ENCODE measurements at places on chromosomes 16 and 17.

DNA sequence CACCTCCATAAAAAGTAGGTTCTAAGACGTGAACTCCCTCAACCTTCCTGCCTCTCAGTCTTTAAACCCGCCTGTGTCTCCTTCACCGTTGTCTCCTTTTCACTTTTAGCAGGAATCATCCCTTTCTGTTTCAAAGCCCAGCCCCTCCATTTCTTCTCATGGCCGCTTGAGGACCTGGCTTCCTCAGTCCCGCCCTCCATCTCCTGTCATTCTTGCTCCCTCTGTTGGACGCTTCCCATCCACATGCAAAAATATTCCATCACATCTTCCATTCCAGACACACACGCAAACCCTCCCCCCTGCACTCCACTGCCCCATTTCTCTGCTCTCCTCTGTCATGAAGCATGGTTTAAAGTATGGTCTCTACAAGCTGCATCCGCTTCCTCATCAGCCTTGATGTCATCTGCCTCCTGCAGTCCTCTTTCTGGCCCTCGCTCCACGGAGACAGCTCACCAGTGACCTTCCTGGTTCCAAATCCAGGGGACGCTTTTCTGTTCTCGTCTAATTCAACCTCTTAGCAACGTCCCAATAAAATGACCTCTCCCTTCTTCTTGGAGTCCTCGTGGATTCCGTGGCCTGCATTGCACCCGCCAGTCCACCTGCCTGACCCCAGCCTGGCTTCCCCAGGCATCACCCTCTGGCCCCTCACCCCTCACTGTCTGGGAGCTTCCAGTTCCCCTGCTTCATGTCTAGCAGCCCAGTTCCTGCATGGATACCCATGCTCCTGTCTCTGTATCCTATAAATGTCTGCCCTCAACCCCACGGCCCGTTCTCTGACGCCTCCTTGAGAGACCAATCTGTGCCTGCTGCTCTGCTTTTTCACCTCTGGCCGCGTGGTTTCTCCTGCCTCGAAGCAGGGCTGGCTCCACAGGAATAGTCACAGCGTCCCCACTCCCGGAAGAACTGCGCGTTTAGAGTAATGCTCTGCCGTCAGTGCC, 26.2 kb downstream of the ANKRD40 start:
- no peak for DNase-seq

DNA sequence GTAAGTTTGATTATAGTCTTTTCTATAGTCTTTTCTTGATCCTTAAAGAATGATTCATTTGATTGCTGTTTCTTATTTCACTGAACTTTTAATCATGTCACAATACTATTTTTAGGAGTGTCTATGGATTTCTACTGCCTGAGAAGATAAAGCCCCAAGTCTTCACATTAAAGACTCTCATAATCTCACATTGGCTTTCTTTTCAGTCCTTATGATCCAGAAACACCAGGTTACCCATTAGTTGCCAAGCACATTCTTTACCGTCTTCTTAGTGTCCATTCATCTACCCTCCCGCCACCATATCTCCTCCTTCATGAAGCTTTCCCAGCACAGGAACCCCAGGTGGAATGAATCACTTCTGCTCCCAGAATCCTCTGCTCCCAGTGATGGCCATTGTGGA, 49.5 kb upstream of the MYOCD start:
- no peak for DNase-seq

DNA sequence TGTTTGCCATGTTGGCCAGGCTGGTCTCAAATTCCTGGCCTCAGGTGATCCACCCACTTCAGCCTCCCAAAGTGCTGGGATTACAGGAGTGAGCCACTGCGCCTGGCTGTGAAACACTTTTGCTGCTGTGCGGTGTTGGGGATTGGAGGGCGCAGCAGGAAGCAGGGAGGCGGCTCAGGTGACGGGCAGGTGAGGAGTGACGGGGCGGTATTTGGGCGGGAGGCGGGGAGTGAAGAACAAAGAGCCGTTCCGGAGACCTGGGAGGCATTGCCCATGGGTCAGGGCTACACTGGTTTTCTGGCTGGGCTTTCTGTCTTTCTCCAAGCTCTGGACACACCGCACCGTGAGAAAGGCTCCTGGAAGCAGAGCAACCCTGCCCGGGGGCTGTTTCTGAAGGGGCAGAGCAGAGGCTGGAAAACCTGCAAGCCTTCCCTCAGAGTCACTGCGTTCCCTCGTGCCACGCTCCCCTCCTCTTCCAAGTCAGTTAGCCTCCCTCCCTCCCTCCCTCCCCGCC, 22.1 kb downstream of the CRISPLD2 start:
- DNase-seq: no peak

GRCh38 chr17:15184872-15185624, 80.1 kb downstream of the PMP22 start:
- DNase-seq: no peak

DNA sequence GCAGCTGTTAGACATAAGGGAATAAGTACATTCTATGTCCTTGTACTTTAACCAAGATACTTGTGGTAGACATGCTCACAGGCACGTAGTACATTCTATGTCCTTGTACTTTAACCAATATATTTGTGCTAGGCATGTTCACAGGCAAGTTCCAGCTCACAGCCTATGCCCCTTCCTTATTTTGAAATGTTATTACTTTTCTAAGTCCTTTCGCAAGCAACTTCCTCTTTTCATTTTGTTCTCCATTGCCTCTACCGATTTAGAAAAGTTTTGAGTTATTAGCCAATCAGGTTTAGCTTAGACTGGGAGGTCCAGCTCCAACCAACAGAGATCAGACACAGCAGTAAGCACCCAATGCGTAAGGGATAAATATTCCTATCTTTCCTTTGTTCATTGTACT, 60.1 kb upstream of the NUDT7 start:
- no peak for DNase-seq

GRCh38 chr16:10619271-10619849, 39.0 kb upstream of the EMP2 start:
- peak; percentile 42 for DNase-seq

DNA sequence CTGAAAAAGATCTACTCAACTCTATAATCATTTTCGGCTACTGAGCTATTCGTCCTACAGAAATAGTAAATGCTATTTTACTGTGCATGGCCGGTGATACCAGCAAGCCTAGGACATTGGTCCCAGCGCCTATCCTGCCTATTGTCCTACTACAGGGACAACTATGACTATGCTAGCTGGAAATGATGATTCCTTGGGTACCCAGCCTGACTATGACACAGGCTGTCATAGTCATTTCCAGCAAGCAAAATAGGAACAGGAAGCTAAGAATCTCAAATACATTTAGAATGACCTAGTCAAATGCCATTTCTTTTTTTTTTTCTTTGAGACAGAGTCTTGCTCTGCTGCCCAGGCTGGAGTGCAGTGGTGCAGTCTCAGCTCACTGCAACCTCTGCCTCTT, 33.7 kb upstream of the HSBP1 start:
- no peak for DNase-seq

DNA sequence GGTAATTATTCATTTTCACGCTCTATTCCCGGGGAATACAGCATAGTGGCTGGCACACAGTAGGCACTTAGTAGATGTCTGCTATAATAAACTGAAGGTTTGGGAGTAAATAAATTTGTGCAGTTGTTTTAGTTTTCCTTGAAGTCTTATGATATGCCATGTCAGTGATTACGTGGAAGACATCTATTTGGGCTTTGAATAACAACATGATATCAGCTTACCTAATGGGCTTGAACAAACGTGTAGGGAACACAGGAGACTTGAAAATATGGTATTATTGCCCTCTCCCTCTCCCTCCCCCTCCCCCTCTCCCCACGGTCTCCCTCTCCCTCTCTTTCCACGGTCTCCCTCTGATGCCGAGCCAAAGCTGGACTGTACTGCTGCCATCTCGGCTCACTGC, 36.3 kb upstream of the NETO2 start:
- DNase-seq: no peak

DNA sequence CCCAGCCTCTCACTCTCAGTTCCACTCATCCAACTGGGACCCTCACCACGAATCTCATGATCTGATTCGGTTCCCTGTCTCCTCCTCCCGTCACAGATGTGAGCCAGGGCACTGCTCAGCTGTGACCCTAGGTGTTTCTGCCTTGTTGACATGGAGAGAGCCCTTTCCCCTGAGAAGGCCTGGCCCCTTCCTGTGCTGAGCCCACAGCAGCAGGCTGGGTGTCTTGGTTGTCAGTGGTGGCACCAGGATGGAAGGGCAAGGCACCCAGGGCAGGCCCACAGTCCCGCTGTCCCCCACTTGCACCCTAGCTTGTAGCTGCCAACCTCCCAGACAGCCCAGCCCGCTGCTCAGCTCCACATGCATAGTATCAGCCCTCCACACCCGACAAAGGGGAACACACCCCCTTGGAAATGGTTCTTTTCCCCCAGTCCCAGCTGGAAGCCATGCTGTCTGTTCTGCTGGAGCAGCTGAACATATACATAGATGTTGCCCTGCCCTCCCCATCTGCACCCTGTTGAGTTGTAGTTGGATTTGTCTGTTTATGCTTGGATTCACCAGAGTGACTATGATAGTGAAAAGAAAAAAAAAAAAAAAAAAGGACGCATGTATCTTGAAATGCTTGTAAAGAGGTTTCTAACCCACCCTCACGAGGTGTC, 26.6 kb downstream of the STH start:
- DNase-seq: no peak

DNA sequence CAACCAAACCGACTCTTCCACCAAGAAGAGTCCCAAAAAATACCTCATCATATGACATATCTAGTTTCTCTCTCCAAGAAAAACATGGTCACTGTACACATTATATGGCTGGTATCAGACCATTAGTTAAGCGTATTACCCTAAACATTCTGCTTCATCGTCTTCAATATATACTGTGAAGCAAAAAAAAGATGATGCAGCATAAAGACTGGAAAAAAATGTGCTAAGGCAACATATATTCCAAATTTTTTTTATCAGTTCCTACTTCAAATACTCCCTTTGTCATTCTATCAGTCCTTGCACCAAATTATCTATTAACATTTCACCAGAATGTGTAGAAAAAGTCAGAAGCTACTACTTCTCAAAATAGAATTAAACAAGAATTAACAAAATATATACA, 42.9 kb downstream of the STX8 start:
- DNase-seq: no peak

GRCh38 chr17:9170853-9171252, 149.5 kb downstream of the NTN1 start:
- no peak for DNase-seq

DNA sequence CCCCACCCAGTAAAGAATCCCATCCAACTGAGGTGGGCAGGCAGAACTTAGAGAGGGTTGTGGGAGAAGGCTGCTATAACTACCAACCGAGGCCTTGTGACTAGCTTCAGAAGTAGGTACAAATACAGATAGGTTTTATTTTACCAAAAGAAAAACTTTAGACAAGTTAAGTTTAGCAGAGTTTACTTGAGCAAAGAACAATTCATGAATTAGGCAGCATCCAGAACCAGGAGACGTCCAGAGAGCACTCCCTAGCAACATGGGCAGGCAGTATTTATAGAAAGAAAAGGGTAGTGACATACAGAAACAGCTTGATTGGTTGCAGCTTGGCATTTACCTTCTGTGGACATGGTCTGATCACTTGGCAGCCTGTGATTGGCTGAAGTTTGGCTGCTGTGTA, 42.1 kb downstream of the SLFN5 start:
- DNase-seq: no peak

GRCh38 chr16:74521691-74522090, 85.2 kb downstream of the GLG1 start:
- no peak for DNase-seq

DNA sequence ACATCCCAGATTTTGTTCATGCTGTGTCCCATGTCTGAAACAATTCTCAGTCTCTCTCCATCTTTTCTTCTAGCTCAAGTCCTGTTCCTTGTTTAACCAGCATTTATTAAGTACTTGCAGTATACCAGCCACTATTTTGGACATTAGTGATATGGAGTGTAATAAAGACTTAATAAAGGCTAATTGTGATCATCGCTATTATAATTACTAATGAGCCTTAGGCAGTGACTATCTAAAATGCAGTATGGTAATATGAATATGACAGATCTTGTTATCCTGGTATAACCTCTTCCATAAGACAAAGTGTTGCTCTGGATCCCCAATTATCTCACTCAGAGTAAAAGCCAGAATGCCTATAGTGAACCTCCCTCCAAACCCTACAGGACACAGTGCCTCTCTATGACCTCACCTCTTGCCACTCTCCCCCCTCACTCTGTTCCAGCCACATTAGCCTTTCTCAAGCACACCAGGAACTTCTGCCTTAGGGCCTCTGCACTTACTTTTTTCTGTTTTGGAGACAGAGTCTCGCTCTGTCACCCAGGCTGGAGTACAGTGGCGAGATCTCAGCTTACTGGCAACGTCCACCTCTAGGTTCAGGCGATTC, 1.8 kb upstream of the FLOT2 start:
- no peak for DNase-seq

GRCh38 chr17:3836551-3836950, 9.5 kb downstream of the NCBP3 start:
- DNase-seq: no peak

DNA sequence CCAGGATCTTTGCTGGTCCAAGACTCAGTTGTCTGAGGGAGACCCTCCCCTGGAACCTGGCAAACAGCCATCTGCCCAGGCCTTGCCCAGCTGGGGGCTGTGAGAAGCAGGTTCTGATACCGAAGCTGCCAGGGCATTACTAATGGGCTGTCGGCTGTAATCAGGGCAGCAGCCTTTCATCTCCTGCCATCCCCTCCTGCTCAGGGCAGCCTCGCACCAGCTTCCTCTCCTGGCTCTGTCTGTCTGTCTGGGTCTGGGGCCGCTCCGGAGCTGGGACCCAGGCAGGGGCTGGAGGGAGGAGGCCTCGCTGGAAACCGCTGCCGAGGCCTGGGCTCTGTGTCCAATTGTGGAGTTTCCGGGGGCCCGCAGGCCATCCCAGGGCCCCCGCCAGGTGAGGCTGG, 21.6 kb upstream of the BRD7 start:
- peak; percentile 29 for DNase-seq

- DNase-seq: no peak
Observed at GRCh38 chr17:60959696-60960095, 282.0 kb downstream of the BCAS3 start.

DNA sequence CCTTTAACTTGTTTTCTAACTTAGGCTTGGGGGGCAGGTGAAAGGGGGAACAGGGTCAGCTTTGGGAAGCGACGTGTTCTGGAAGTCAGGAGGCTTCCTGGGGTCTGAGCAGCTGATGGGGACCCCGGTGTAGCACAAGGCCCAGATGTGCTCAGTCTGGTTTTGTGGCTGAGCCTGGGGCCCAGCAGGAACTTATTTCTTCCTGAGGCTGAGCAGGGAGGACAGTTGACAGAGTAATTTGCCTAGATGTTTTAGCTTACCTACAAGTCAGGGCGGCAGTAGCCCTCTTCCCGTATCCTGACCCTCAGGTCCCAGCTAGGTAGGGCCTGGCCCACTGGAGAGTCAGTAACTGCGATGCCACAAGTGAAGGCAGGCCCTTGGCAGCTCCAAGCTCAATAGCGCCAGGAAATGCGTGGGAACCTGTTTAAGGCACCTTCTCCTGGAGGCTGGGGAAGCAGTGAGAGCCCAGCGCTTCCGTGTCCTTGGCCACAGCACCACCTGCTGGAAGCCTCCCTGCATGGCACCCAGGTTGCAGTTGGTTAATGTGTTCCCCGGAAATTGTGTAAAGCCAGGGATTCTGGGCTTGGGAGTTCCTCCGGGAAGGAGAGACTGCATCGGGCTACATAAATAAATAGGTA, 5.2 kb downstream of the CCR7 start:
- DNase-seq: peak; percentile 99

- DNase-seq: no peak
Observed at GRCh38 chr17:38685491-38685890, 10.7 kb upstream of the EPOP start.

GRCh38 chr17:2563061-2563460, 30.4 kb upstream of the PAFAH1B1 start:
- peak; percentile 15 for DNase-seq

Measured in lower leg skin (tissue), 4 donors.